Glutamatergic neuron (in vitro differentiated cells): ENCODE measurements at places on chromosomes 11 and 22. TPM values are rescaled to one million over a fixed set of nuclear protein-coding genes. Genes with fewer than 3 reads are reported as not detected.

Gene SLC37A2
- total RNA-seq: 0.74 TPM

Gene OR2AT4
- total RNA-seq: not detected

Gene TSGA10IP
- not detected for total RNA-seq

- DNase-seq: no peak
Measured at GRCh38 chr22:17056807-17057206, 28.0 kb upstream of the IL17RA start.

GRCh38 chr11:72239313-72239848 lies 4.6 kb downstream of the PHOX2A start:
- DNase-seq: peak; percentile 31

DNA sequence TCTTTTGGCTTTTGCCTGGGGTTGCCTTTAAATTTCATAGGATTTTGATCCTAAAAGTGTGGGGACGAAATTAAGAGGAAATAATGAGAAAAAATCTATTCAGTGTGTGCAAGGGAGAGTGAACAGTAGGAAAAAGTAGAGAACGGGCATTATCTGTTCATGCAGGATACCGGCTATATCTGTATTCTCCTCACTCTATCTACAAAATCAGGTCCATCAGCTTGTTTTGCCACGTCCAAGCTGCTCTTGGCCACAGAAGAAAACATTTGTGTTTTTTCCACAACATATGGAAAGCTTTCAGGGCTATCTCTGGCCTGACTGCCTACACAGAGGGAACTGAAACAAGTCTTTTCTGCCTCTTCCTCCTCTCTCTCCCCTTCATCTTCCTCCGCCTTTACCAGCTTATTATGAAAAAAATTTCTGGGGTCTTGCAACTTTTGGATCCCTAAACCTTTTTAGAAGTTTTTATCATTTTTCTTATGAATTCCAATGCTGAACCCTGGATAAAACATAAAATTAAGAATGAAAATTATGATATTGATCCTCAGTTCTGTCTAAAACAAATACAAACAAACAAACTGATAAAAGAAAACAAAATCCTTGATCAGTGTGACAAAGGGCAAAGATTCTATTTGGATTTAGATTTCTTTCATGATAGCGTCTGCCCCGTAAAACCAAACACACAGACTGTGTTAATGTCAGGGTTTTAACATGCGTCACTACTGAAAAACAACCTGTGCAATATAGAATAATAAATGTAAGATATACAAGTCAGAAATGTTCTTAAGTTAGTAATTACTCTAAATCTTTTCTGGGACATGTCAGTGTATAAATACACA lies 219.7 kb downstream of the CNTN5 start:
- no peak for DNase-seq

GRCh38 chr11:117563556-117563955 lies 233.5 kb downstream of the DSCAML1 start:
- no peak for DNase-seq

- DNase-seq: no peak
Measured at GRCh38 chr11:112401036-112401769, 140.5 kb upstream of the PLET1 start.

GRCh38 chr11:118129471-118130172 lies 23.0 kb downstream of the SCN4B start:
- DNase-seq: no peak

DNA sequence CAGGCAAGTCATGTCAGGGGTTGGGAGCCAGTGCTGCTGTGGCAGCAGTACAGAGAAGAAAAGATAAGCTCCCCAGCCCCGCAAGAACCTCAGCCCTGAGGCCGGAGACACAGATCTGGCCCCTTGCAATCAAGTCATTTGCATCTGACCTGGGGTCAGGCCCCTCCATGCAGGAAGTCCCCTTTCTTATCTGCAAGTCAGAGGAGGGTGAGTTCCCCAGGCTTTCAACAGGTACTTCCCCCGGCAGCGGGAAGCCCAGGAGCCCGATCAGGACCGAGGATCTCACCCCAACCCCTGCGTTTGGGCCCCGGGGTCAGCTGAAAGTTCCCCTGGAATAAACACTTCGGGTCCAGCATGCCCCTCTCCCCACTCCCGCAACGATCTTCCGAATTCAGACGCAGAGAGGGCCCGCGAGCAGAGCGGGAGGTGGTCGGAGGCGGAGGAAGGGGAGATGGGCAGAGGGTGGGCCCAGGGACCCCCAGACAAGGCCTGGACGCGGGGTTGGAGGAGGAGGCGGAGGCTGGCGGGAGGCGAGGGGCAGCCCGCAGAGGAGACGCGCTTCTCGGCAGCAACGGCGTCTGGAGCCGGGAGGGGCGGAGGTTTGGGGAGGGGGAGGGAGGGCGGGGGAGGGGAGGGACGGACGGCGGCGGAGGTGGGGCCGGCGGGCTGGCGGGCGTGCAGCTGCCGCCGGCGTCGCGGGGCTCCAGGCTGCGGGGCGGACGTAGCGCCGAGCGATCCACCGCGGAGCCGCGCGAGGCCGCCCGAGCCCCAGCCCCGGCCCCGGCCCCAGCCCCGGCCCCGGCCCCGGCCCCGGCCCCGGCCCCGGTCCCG lies at the start of gene TSPAN18:
Gene TSPAN18, plus strand, starts transcription at position 680 of the 831 bp plus-strand sequence. CDS start 179,455 bp downstream, outside the sequence.
- peak; percentile 53 for DNase-seq
